ENCODE measurements at places on chromosomes 5 and 9. TPM values are rescaled to one million over a fixed set of nuclear protein-coding genes. Genes with fewer than 3 reads are reported as not detected.

GRCh38 chr5:123429993-123430392, 6.8 kb upstream of the CEP120 start:
- no peak for DNase-seq

- no peak for DNase-seq
These were observed 29.0 kb downstream of the SARDH start for GRCh38 chr9:133709015-133709611.

DNA sequence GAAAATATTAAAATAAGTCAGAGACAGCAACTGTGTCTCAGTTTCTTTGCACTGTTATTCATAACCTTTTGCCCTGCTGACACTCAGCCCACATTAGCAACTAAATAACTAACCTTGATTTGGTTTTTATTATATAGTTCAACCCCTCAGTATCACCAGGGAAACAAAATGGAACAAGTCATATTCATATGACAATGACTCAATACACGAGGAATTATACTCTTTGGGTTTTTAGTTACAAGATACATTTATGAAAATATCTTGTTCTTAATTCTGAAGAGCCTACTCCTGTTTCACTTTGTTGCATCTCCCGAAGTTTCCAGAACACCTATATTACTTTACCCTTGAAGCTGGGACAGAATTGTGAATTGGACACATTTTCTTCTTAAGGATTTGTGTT, 845.4 kb downstream of the EFNA5 start:
- DNase-seq: no peak

GRCh38 chr5:57002959-57003485, 51.1 kb upstream of the MIER3 start:
- DNase-seq: no peak

GRCh38 chr9:2924380-2924768, 80.5 kb upstream of the PUM3 start:
- no peak for DNase-seq

DNA sequence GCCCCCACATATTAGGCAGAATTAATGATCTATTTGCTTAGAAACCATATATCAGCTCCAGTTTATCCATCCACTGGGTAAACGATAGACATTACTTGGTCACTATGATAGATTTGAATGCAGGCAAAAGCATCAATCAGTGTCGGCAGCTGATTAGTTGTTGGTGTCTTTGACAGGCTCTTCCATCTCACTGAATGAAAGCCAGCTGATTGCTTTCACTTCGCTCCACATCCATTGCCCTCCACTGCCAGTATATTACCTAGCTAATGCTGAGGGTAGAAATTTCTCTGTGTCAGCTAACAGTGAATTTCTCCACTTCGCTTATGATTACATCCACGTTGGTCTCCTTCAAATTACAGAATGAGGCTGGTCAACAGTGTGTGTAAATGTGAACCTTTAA, 821.3 kb upstream of the TYRP1 start:
- no peak for DNase-seq

DNA sequence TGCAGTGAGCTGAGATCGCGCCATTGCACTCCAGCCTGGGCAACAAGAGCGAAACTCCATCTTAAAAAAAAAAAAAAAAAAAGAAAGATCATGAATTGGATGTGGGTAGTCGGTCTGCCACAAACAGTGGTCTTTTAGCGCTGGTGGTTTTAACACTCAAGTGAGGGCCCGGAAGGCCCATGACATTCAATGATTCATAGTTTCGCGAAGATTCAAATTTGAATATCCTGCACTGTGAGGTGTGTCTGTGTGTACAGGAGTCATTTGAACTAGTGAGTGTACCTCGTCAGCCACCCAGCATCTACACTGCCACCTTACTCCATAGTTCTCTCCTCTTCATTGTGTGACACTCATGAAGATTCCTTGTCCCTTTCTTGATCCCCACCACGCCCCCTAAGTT, 41.3 kb downstream of the CFAP77 start:
- DNase-seq: no peak

GRCh38 chr5:90438100-90438499, 28.5 kb upstream of the CETN3 start:
- no peak for DNase-seq

GRCh38 chr5:57862471-57862911, 379.9 kb upstream of the ACTBL2 start:
- DNase-seq: no peak

- DNase-seq: no peak
These were observed 69.9 kb downstream of the AUH start for GRCh38 chr9:91291866-91292265.

- no peak for DNase-seq
These were observed 18.7 kb downstream of the HSD17B4 start for GRCh38 chr5:119470851-119471451.

- DNase-seq: no peak
These were observed 115.9 kb downstream of the CDC42SE2 start for GRCh38 chr5:131379723-131380122.

DNA sequence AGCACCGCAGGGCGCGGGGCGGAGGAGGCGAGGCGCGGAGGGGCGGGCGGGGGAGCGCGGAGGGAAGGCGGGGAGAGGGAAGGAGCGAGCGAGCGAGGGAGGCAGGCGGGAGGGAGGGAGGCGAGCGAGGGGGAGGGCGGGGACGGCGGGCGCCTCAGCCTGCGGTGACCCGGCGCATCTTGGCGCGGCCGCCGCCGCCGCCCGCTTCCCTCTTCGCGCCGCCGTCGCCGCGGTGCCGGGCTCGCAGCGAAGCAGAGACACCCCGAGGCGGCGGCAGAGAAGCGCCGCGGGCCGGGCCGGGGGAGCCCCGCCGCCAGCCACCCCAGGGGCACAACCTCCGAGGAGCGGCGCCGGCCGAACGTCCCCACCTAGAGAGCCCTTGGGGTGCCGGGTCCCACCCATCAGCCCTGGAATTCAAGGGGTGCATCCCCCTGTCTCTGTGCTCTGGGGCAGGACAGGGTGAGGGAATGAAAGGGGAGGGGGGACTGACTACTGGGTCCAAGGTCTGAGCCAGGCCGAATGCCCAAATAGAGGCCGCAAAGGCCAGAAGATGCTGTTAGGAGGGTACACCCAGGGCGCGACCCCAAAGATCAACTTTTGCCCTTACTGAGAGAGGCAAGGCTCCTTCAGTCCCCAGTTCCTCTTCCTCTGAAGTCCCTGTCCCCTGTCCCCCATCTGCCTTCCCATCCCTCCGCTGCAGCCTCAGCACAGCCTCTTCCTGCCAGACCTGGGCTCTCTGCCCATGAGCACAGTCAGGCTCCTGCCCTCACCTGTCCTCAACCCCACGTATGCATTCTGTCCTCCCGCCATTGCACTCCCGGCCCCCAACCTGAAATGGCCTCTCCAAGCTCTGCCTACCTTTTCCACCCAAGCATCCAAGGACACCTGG, at the start of gene ADAMTS2:
TSS of gene ADAMTS2 (minus strand) at position 29 of the 889 bp plus-strand sequence. CDS start 133 bp downstream, outside the sequence.
- no peak for DNase-seq

GRCh38 chr5:93746406-93747056, 5.1 kb upstream of the POU5F2 start:
- no peak for DNase-seq

- DNase-seq: no peak
These were observed 16.8 kb downstream of the TXNDC8 start for GRCh38 chr9:110320651-110321445.

DNA sequence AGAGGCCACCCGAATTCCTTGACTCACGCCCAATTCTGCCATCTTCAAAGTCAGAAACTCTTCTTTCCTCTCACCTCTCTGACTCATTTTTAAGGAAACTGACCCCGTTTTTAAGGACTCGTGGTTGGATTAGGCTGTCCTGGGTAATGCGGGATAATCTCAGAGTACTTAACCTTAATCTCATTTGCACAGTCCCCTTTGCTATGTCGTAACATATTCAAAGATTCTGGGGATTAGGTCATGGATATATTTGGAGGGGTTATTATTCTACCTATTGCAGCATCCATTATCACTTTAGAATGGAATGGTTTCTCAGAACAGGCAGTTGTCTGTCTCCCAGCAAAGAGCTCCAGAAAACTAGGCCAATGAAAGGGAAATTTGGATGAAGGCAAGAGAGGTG, 80.8 kb upstream of the IL12B start:
- no peak for DNase-seq

GRCh38 chr5:83281658-83282057, 189.9 kb upstream of the VCAN start:
- DNase-seq: no peak

GRCh38 chr5:142364251-142365145, 39.7 kb upstream of the SPRY4 start:
- DNase-seq: no peak

ROPN1L gene
- total RNA-seq: 1.4 TPM

PCA3 gene
- not detected for total RNA-seq

PCDHGA8 gene
- total RNA-seq: 7.4 TPM

TMEFF1 gene
- not detected for total RNA-seq

SOX30 gene
- total RNA-seq: 0.12 TPM

ZNF454 gene
- total RNA-seq: 4.6 TPM

SV2C gene
- 0.06 TPM for total RNA-seq

SLC36A2 gene
- not detected for total RNA-seq

MRPL36 gene
- 16.1 TPM for total RNA-seq

IL11RA gene
- 29.2 TPM for total RNA-seq

FAM221B gene
- total RNA-seq: not detected

PCDHGA11 gene
- total RNA-seq: 12.1 TPM

AQP7 gene
- total RNA-seq: 466 TPM

SH3PXD2B gene
- 47.1 TPM for total RNA-seq

Data from omental fat pad (tissue), 4 donors.